ENCODE measurements at places on chromosomes 12 and 14.
A peak's percentile ranks its signal among the peaks of the same experiment; 100 is the strongest.

GRCh38 chr12:26195250-26195640 is at the start of gene SSPN:
Gene SSPN, plus strand, starts transcription at chr12:26195573. Its CDS starts 100 bp downstream, at chr12:26195673.
- no peak for DNase-seq

DNA sequence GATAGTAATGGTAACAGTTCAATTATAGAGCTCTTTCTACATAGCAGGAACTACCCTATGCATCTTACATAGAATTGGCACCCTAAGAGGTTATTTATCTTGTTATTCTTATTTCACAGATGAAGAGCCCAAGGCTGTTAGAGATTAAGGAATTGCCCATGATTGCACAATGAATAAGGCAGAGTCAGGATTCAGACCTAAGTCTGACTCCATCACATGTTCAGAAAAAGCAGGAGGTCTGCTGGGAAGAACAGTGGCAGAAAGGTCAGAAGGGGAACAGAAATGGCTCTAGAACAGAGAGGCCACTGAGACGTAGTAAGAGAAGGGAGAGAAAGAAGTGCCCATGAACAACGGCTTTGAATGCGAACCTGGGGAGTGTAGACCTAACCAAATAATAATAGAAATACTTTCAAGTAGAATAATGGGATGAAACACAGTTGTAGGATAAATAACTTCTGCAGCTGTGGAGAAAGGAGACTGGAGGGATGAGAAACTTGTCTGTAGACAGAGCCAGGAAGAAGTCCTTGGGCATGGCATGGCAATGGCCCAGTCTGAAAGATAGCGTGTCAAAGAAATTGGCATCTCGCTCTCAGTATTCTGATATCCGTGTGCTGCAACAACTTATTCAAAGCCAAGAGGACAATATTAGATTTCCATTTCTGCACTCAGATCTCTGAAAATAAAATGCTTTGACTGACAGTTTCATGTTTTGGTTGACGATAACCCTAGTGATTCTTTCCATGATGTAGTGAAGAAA is 17.6 kb downstream of the MYBPC1 start:
- DNase-seq = no peak

DNA sequence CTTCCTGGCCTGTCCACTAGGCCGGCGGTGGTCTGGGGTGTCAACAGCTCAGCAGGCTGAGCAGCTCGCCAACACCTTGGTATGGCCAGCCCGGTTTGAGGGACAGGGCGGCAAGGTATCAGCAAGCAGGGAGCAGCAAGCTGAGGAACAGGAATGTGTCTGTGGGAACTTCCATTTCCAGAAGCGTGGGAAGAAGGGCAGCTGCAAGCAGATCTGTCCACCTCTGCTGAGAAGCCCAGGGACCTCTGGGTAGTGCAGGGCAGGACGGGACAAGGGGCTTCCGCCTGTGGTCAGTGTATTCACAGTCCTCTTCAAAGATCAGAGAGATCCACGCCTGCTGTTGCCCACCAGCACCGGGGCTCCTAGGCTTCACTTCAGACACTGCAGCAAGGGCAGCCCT is 36.0 kb downstream of the ACTN1 start:
- no peak for DNase-seq

DNA sequence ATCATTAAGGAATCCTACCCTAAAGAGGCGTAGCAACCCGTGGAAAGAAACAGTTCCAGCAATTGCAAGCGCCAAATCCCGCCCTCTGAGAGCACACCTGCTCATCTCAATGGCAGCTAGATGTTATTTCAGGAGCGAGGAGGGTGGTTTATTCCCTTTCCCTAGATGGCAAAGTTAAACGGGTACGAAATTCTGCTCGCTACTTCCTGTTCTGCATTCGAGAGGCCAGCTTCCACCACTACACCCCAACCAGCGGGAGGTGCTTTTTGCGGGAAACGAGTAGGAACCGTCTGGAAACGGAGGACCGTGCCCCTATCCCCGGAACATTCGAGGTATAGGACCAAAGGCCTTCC is 536 bp downstream of the VPS29 start:
- DNase-seq = peak; percentile 4

GRCh38 chr12:53476769-53477209 is 22.5 kb downstream of the MAP3K12 start:
- DNase-seq = no peak

DNA sequence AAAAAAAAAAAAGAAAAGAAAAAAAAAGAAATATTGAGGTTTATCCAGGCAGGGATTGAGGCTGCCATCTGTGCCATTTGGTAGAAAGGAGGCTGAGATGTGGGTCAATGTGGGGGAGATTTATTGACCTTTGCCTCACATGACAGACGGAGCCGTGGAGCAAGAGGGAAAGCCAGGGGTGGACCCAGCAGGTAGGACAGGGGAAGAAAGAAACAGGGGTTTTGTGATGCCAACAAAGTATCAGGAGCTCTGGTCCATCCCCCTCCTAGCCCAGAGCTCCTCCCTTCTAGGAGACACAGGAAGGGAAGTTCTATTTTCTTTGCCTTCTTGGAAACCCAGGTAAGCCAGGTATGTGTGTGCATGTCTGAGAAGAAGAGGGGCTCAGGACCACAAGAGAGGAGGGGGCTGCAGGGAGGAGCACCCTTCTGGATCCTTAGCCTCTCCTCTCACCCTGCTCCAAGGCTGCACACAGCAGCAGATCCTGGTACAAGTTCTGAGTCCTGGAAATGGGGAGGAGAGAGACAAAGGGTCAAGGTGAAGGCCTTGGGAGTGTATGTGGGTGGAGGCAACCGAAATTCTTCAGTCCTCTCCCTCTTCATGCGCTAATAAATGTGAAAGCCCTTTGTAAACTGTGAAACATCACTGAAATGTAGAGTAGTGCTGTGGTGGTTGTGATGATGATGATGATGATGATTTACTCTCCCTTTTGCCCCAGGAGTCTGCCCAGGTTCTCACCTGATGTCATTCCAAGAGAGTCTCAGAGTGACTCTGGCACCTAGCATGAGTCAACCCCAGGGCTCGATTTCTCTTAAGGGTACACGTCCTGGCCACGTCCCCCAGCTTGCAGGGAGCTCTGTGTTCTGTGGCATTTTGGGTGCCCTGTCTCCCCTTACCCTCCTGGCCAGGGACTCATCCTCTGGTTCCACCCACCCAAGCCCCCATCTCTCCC is 26.3 kb downstream of the ZFP36L1 start:
- no peak for DNase-seq

- no peak for DNase-seq
Observed at GRCh38 chr12:7131502-7131866, 1.3 kb downstream of the CLSTN3 start.

GRCh38 chr12:51827925-51828818 is 20.3 kb downstream of the FIGNL2 start:
- no peak for DNase-seq

DNA sequence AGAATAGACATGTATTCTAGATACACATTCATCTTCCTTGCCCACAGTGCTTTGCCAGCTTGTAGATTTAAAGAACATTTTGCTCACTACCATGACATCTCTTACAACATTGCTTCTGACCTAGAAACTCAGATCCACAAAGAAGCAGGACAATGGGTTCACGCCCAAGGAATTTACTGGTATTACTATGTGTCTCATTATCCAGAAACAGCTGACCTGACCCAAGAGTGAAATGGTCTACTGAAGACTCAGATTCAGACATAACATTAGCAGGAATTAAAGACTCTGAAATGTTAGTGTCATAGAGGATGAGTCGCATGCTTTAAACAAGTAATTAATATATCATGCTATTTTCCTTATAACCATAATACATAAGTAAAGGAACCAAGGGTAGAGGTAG is 731.4 kb downstream of the GALC start:
- DNase-seq = no peak

DNA sequence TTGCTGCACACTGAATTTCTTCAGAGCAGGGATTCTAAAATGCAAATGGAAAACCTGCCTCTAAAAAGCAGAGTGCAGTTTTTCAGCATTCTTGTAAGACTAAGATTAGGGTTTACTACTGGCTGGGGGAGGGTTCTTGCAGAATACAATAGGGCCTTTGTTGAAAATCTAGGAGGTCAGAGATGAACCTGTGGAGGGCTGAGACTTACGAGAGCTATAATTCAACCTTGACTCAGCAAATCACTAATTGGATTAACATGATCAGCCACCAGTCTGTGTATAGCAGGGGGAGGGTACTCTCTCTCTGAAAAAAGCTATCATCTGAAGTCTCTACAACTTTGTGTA is 92.6 kb upstream of the HIF1A start:
- no peak for DNase-seq

DNA sequence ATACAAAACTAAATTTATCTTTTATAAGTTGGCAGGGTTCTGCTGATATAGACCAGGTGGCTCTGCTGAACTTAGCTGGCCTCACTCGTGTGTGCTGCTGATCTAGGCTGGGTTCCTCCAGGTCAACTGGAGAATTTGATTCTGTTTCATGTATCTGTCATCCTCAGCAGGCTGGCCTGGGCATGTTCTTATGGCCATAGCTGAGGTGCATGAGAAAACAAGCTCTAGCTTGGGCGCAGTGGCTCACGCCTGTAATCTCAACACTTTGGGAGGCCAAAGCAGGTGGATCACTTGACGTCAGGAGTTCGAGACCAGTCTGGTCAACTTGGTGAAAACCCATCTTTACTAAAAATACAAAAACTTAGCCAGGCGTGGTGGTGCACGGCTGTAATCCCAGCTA is 24.3 kb upstream of the BCL2L14 start:
- no peak for DNase-seq

GRCh38 chr14:97299661-97300060 is 502.5 kb downstream of the VRK1 start:
- no peak for DNase-seq

DNA sequence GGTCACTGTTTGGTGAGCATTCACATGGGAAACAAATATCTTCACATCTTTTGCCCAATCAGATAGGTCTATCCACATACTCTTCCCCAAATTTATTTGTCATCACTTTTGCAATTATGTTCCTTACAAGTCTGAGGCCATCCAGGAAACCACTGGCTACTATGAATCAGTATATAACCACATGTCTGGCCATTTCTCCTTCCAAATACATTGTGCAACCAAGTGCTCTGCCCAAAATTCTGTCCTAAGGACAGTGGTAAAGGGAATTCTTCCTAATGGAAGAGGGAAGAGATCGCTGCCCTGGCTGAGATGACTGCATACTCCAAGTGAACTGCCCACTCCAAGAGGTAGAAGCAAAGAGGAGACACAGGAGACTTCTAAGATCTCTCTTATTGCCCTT is 148.9 kb upstream of the MAX start:
- no peak for DNase-seq
